ENCODE measurements at places on chromosomes 12 and 14.
A peak's percentile ranks its signal among the peaks of the same experiment; 100 is the strongest.

DNA sequence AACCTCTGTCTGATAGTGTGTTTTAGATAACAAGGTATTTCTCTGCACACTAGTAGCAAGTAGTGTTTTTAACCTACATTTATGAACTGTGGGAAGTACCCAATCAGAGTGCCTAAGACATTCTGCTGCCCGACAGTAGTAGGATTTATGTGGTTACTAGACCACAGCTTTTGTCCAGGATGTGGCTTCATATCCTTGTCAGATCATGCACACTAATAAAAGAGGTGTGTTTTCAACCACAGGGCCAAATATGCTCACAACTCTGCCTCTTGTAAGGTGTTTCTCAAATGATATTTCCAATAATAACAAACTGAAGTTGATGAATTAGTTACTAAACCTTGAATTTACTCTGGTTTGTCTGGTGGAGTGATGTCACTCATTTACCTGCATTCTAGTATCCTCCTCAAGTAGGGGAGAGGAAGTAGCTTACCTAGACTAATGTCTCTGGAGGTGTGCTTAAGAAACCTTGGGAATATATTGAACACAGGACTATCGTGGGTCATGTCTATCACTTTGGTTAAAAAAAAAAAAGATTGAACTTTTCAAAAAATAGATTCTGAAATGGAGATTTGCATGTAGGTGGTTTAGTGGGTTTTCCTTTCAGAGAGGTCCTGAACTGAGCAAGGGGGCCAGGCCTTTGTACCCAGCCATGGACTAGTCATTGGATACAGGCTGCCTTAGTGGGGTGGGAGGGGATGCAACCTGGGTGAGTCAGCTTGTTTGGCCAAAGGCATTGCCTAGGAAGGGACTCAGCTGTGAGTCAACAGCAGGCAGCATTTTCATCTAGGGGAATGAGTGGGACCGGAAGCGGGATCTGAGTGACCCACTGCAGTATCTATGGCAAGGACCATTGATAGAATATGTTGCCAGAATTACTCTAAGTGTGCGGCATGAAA lies 14.1 kb downstream of the FBXW8 start:
- no peak for DNase-seq

DNA sequence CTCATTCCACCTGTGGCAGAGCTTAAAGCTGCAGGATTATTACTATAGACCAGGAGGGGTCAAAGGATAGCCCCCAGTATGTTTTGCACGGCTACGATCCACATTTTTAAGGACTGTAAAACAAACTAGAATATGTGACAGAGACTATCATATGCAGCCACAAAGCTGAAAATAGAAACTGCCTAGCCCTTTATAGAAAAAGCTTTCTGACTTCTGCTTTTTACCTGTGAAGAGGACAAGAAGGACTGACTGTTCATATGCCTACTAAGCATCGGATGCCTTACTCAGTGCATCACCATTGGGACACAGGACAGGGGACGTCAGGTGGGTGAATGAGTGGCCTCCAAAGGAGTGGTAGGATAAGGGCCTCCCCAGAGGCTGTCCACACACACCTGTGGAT lies 29.8 kb downstream of the SPTB start:
- DNase-seq, result no peak

GRCh38 chr14:73720636-73721035 lies 6.5 kb upstream of the PNMA1 start:
- DNase-seq, result no peak

DNA sequence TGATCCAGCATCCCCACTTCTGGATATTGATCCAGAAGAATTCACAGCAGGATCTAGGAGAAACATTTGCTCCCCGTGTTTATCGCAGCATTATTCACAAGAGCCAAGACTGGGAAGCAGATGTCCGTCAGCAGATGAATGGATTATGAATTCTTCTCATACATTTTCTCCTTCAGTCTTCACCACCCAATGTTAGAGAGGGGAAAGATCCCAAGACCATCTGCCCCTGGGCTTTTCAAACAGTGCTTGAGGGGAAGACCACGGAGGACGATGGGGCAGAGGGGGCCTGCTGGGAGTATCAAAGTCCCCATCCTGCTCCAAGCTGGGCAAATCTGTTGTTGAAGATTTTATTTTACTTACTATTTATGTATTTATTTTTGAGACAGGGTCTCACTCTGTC lies 41.1 kb downstream of the SERPINA3 start:
- no peak for DNase-seq

DNA sequence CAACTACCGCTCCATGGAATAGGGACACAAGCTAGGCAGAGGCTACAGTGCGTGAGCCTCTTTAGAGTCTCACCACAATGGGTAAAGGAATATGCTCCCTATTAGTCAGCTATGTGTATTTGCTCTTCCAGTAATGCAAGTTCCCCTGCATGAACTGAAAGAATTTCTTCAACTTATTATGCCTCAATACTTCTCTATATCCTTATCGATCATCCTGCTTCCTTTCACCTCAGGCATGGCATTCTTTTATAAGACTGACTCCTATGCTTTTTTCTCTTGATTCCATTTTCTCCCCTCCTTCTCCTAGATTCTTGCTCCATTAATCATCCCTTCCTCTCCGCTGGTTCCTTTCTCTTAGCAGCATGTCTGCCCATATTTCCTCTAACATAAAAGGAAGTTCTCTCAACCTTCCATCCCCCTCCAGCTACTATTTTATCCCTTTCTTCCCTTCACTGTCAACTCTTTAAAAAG lies 94.5 kb upstream of the CPM start:
- no peak for DNase-seq

DNA sequence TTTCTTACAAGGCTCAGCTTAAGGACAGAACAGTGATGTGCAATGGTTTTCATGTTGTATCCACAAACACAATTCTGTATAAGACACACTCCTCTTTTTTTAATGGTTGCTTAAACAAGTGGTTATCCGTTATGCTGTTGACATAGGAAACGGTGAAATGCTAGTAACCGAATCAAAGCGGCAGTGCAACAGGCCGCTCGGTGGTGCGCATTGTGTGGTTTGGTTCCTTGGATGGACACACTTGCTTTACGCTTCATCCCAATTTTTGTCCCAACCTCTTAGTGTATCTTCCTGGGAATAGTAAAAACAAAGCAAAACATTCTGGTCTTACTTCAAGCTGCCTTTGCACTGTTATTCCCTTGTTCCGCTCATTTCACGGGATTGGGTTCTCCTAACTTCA lies 650 bp upstream of the PTGER2 start:
- DNase-seq, result no peak

GRCh38 chr12:96846293-96846692 lies 60.8 kb upstream of the NEDD1 start:
- DNase-seq, result no peak

DNA sequence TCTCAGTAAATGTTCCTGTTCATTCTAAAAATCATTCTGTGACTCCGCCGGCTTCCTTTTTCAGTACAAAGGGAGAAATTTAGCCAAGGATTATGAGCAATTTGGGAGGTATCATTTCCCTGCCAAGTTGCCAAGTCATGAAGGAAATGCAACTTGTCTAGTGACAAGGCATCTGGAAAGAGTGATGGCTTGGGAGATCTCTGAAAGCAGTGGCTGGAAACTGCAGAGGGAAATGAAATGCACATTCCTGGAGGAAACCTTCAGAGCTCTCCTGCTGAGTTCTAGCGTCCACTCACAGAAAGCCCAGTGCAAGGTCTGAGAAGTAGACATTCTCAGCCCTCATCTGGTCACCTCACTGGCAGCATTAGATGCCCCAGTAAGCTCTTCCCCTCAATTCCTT lies 91.7 kb downstream of the GALC start:
- no peak for DNase-seq

GRCh38 chr12:64992116-64992515 lies 129.0 kb downstream of the WIF1 start:
- no peak for DNase-seq

DNA sequence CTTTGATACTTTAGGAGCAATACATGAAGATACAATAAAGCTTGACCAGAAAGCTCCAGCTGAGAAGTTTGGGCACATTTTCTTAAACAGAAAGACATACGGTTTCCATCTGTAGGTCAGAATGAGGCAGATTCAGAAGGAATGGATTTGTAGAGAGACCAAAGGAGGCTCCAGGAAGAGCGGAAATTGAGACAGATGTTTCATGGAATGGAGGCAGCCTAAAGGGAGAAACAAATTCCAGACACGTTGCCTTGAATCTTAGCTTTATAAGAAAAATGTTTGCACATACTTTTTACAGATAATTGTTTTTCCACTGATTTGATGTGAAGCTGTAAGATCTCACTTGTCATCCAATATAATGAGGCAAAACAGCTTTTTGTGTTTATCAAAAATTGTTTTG lies 24.8 kb downstream of the EPYC start:
- no peak for DNase-seq

- no peak for DNase-seq
Measured at GRCh38 chr12:76898442-76898841, 19.6 kb upstream of the CSRP2 start.

DNA sequence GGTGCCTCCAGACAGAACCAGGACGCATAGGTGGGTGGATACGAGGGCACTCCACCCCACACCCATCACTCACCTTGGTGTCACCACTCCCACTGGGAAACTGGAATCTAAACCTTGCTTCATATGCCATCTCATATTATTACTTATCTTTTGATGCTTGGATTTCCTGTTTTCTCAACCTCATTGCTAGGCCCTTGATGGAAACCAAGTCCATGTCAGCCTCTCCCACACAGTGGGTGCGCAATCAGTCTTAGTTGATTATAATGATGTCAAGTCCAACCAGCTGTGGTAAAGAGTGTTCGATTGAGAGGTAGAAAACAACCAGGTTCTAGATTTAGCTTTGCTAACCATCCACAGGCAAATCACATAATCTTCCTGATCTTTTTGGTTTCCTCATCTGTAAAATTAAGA lies 584 bp upstream of the DDHD1 start:
- DNase-seq, result no peak

DNA sequence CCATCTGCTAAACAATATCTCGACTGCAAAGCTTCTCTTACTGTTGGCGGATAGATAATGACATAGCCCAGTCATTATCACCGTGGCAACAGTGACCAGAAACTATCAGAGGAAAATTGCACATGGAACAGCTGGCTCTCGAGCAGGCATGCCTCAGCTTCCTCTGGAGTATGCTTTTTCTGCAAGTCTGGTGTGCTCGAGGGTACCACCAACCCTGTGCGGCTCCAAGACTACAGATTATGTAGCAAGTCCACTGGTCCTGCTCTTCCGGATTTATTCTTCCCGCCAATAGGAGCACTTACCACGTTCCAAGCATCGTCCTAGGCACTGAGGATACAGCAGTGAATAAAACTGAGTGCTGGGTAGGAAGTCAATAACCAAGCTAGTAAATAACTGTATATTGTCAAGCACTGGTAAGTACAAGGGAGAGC lies 1.4 kb upstream of the GLRX5 start:
- DNase-seq, result no peak

GRCh38 chr12:106425061-106425702 lies 67.6 kb downstream of the POLR3B start:
- DNase-seq, result no peak

DNA sequence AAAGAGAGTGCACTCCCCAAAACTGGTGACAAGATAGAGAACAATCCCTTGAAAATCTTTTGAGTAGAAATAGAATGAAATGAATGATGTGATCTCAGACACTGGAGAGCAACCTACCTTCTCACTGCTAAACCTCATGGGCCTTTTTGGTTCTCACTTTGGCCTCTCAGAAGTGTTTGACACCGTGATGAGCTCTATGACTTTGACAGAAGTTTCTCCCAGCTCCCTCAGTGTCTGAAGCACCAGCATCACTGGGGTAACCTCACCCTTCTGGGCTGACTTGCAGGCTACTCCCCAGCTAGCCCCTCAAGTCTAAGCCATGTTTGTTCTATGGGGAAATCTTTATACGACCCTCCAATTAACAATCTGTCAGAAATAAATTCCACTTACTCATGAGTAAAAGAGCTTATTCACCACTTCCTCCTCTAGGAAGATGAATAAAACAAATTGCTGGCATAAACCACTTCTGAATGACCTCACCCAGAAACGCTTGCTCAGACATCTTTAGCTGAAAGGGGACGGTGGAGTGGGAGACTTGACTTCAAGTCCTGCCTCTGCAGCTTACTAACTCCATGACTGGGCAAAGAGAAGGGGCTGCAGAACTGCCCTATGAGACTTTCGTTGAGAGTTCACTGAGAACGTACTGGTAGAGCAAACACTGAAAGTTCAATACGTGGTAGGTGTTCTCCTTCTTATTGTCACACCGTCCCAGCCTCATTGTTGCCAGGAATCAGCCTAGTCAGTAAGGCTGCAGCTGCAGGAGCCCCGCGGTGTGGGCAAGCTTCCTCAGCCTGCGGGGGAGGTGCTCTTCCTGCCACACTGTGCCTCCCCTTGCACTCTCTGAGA lies 46.5 kb downstream of the ST8SIA1 start:
- no peak for DNase-seq

GRCh38 chr12:19572920-19573558 lies 133.7 kb downstream of the AEBP2 start:
- peak; percentile 25 for DNase-seq

GRCh38 chr12:82357340-82357739 lies 847 bp downstream of the CCDC59 start:
- no peak for DNase-seq

- no peak for DNase-seq
Measured at GRCh38 chr14:65738339-65738738, 325.8 kb downstream of the FUT8 start.

GRCh38 chr12:15893260-15893659 lies 11.1 kb downstream of the STRAP start:
- DNase-seq, result no peak

GRCh38 chr12:25249931-25250738 lies 594 bp downstream of the KRAS start:
- DNase-seq, result peak; percentile 74

DNA sequence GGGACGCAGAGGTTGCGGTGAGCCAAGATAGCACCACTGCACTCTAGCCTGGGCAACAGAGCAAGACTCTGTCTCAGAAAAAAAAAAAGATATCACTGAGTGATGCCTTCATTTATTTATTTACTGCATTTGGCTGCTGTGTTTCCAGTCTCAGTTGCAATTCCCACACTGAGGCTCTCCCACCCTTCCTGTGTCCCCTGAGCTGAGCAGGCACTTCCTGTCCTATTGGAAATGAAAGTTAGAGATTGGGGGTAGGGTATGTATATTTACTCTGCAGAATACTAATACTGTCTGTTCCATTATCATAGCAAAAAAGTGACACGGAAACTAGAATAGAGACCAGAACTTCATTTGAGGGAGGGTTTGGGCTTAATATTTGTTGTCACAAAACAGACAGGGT lies 1.6 kb upstream of the RBMS2 start:
- no peak for DNase-seq

- peak; percentile 66 for DNase-seq
Measured at GRCh38 chr14:68471029-68471963, 321.6 kb downstream of the ZFP36L1 start.

DNA sequence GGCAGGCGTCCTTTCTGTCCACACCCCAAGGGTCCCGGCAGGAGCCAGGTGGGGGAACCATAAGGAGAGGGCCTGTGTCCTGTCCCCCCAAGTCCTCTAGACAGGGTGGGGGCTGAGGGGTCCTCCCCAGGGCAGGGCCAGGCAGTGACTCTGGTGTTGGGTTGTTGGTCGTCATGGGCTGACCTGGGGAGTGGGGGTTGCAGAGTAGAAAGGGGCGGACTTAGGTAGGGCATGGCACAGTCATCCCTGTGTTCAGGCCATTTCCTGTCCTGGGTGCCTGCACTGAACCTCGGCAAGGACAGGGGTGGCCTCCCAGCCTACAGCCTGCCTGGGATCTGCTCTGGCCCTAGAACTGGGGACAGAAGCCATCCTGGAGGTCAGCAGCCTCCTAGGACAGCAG lies 356.2 kb downstream of the TMEM121 start:
- no peak for DNase-seq

Data from GM20000 (cell line).